Stimulated activated CD8-positive, alpha-beta memory T cell treated with anti-CD3 and anti-CD28 coated beads, Interleukin-15, amount 100 ng/mL, for 24 hours (primary cell): ENCODE measurements at places on chromosomes 2 and 18.

- DNase-seq = no peak
Observed at GRCh38 chr2:199148076-199148845, 309.5 kb downstream of the SATB2 start.

GRCh38 chr2:238912916-238913875 lies 65.3 kb downstream of the TWIST2 start:
- no peak for DNase-seq

- no peak for DNase-seq
Observed at GRCh38 chr2:223760838-223761502, 76.4 kb downstream of the AP1S3 start.

GRCh38 chr2:167874812-167875211 lies 372.6 kb downstream of the STK39 start:
- DNase-seq = no peak

GRCh38 chr2:102815285-102815684 lies 53.5 kb downstream of the TMEM182 start:
- no peak for DNase-seq

DNA sequence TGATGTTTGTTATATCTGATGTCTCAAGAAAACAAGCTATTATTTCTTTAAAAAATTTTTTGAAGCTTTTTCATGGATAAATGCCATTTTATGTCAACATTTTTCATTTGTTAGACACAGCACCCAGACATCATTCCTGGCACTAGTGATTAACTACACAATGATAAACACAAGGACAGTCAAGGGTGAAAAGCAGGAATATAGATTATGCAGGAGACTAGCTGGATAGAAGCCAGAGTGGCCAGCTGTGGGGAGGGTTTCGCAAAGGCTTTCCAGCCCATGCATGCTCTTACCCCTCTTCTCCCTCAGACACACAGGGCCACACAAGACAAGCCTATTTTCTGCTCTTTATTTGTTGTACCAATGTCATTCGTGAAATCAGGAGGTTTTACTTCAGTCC lies 127.1 kb upstream of the TTC39C start:
- no peak for DNase-seq

DNA sequence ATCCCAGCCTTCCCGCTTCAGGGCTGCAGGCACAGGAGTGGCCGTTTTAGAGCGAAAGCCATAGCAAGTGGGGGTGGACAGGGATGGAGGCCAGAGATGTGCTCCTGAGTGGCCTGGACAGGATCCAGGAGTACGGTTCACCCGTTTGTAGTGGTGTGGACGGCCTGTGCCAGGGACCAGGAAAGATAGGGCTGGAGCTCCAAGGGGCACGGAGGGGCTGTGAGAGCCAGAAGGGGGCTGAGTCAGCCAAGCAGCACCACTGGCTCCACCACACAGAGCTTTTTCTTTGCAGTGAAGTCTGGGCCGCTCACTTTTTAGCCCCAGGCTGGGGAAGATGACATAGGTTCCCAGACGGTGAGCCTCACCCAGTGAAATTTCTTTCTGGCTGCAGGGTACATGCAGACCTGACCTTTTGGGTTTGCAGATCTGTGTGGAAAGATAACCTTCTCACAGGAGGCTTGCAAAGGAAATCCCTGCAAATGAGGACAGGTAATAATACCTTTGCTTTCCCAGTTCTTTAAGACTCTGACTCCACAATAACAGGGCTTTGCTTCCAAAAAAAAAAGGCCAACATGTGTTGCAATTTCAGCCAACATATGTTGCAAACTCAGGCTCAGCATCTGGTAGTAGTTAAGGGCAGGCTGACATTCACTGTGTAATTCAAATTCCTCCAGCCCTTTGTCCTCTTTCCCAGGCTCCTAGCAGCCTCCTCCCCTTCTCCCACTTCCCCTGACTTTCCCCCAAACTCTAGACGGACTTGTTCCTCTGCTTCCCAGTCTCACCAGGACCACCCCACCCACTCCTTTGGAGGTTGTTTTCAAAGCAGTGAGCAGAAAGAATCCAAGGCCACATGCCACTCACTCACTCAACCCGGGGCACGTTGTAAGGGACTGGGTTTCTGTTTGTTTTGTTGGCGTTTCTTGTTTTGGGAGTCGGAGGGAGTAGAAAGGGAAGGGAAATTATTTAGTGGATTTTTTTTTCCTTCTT lies 20.3 kb upstream of the LAPTM4A start:
- DNase-seq = no peak

DNA sequence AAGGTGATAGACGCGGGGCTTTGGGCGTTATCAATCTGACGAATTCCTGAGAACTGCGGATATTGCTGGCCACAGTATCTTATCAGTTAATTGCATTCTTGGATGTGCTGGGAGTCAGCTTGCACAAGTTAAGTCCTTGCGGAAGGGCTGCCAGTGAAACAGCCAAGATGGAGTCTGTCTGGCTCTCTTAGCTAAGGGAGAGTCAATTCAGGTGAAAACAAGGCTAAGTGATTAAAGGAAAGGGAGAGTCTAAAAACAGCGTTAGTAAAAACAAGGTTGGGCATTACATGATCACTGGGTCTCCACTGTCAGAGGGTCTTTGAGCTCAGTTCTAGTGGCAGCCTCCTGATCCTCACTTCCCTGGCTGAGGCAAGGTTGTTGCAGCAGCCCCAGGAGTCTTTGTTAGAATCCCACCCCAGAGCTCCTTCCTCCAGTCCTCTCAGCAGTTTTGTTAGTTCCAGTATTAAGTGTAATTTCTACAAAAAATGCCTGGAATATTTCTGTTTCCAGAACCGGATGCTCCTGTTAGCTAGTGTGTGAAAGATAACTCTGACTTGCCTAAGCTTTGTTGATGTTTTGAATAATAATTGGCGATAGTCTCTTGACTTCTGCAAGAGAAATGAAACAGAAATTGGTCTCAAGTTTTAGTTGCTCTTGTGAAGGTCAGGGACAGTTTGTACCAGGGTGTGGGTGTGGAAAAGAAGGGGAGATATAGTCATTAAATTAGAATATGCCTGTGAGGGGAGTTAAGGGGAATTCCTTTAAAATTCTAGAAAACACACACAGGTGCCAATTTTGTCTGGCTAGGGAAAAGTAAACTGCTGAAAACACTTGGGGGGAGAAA lies 10.6 kb downstream of the CFLAR start:
- no peak for DNase-seq

DNA sequence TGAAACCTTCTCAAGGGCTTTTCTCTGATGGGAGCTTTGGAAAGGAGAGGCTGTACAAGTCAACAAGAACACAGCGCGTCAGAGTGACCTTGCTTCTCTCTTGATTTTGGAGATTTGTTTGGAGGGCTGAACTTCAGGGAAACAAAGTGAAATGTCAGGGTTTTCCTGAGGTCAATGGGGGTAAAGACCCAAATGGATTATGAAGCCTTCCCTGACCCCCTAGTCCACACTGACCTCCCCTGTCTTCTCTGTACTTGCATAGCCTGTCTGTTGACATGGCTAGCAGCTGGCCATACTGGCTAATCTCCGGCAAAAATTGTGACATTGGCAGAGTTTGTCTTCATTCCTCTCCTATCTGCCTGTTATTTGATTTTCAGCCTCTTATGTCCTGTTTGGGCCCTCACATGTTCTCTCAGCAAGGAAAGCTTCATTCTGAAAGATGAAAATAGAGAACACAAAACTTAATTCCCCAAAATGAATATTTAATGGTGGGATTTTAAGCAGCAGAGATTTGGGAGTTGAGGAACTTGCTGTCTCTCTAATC lies 149.3 kb upstream of the HAAO start:
- no peak for DNase-seq

GRCh38 chr2:219344751-219345430 lies 12.3 kb upstream of the RESP18 start:
- DNase-seq = no peak

GRCh38 chr2:55782528-55783173 lies 89.0 kb upstream of the PNPT1 start:
- no peak for DNase-seq
